ENCODE measurements at places on chromosomes 3 and 15.

DNA sequence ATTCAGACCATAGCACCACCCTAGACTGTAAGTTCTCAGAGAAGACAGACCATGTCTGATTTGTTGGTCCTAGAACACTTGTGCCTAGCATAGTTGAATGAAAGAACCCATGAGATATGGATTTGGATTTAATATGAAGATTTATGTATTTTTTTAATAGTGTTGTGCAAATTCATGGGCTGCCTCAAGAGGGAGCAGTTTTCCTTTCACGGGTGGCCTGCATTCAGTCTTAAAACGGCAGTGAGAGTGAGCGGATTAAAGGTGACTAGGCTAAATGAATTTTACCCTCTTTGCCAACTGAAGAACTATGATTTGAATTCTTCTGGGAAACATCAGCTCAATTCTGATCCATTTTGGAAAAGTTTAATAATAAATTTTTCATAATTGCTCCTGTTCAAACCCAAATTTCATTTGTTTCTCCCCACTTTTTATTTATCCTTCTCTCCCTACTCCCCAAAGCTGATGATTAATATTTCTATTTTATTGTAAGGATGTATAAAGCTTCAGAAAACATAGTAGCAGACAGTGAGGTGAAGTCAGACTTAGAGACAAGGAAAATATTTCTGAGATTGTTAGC lies 67.3 kb downstream of the MORC1 start:
- DNase-seq: no peak

- no peak for DNase-seq
These were observed 73.7 kb downstream of the STT3B start for GRCh38 chr3:31606453-31606852.

DNA sequence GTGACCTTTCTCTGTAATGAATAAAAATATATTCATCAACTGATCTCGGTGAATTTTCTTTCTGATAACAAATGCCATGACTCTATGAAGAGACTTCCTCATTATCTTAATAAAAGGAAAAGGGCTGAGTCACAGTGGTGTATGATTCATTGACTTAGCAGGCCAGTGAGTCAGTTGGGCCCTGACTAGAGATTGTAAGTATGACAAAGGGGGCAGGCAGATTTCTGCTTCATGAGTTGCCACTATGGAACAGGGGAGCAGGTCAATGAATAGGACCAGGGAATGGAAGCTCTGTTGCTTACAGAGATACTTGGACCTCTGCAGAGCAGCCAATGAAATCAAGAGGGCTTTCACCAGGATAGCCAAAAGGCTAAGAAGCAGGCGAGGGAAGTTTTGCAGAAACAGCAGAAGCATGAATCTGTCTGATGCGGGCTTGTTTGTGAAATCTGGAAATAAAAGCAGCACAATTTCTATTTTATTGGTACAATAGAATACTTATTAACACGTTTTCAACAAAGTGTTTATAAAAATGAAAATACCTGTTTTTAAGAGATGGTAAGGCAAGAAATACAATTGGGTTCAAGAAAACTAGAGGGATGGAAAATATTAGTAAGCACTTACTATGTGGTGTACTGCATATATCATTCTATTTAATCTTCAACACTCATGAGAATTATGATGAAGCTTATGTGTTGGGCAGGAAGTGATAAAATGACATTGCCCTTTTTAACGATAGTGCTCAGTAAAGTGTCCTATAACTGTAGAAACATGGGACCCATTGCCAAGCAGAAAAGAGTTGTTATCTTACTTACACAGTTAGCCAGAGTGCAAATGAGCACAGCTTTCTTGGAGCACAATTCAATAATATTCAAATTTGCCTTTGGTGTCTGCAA lies 169.8 kb upstream of the MYRIP start:
- DNase-seq: no peak

GRCh38 chr3:197505796-197506548 lies 49.8 kb downstream of the BDH1 start:
- no peak for DNase-seq

GRCh38 chr3:170012683-170013400 lies 25.0 kb upstream of the GPR160 start:
- DNase-seq: no peak

DNA sequence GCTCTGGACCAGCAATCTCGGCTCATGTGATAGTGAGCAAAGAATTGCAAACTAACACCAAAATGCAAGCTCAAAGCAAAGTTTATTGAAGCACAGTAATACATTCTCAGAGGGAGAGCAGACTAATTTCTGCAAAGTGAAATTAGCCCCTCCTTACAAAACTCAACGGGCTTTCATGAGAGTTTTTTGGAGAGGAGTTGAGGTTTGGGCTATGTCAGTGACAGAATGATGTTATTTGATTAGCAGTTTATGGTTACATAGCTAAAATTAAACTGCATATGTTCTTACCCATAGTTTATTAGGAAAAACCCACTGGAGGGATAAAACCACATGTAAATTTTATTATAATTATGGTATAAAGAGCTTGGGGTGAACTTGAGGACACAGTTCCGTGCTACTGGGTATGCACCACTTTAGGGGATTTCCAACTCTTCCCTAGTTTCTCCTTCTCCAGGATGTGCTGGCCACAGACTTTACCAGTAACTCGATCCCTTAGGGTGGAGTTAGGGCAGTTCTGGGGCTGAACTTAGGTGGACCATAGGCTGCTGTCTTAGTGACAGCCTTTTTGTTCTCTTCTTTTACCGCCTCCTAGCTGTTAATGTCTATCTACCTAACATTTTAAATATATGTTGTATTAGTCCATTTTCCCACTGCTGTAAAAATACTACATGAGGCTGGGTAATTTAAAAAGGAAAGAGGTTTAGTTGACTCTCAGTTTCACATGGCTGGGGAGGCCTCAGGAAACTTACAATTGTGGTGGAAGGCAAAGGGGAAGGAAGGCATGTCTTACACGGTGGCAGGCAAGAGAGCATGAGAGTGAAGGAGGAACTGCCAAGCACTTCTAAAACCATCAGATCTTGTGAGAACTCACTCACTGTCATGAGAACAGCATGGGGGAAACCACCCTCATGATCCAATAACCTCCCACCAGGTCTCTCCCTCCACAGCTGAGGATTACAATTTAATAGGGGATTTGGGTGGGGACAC lies 8.9 kb upstream of the AADACL2 start:
- no peak for DNase-seq

DNA sequence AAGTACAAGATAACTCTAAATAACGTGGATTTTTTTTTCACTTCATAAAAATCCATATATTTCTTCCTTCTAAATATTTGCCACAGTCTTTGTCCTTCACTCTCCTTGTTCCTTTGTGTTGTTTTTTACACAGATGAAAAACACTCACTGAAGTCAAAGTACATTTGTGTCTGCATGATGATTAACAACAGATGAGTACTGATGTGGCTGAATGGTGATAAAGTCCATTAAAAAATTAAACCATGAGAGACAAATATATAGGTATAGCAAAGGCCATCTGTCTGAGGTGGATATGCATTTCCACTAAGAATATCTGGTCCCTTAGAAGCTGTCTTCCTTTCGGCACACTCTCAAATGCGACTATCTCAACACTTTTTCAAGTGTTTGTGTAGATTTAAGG lies 317.5 kb upstream of the MCTP2 start:
- no peak for DNase-seq

DNA sequence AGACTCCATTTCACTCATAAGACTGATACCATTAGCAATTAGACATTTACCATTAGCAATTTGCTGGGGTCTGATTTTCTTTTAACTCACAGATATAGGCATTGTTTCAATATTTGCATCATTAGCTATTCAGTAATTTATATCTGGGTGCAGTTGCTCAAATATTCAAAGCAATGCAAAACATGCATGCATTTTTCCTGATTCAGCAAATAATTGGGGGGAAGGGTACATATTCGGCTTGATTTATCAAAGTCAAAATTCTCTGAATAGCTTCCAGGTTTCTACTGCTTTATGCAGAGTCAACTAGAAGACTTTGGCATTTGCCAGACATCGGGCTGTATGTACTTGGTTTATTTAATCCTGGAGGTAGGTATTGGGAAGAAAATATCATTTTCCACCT lies 315.6 kb upstream of the NR2F2 start:
- no peak for DNase-seq

GRCh38 chr15:84734794-84735479 lies 13.5 kb upstream of the ZNF592 start:
- DNase-seq: peak; percentile 56

GRCh38 chr3:150469031-150469930 lies 61.2 kb downstream of the TSC22D2 start:
- no peak for DNase-seq

DNA sequence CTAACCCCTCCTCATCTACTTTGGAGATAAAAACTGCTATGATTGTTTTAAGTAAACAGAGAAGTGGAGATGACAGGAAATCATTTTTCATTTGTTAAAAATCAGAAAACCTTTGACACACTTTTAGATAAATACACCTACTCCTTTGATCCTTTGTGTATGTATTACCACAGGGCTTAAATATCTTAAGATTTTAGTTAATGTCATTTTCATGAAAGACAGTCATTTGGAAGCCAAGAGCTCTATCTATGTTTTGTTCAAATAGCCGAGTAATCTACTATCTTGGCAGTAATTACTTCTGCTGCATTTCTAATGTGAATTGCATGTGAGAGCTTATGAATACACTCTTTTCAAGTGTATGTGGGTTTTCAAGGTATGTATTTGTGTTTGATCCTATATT lies 2.0 kb downstream of the ARPP21 start:
- no peak for DNase-seq

- no peak for DNase-seq
These were observed 241.7 kb downstream of the FEZF2 start for GRCh38 chr3:62131620-62132019.

GRCh38 chr3:95926904-95927501 lies 887.4 kb upstream of the EPHA6 start:
- DNase-seq: no peak

DNA sequence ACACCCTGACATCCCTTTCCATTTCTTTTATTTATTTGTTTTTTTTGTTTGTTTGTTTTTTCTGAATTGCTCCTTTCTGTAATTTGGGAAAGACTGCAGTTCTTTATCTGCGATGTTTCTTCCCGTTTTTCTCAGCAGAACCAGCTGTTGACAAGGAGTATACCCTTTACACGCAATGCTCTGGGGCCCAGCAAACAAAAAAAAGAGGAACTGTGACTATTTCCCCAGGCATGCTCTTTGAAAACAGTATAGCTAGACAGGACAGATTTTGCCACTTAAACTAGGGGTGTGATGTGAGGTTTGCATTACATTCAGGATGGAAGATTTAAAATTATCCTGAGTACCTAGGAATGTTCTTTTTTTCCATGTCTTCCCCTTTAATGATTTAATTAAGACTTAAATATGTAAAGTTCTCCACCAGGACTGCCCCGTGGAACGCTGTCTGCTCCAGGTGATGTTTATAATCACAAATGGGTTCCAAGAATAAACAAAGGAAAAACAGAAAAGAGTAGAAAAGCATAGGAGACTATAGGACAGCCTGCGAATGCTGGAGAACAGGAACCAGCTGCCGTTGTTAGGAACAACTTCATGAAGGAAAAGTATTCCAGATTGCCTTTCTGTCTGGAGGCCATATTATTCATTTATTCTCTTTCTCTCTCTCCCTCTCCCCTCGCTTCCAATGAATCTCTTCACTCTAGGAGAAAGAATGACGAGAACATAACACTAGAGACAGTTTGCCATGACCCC lies 43.3 kb downstream of the TGFBR2 start:
- no peak for DNase-seq

DNA sequence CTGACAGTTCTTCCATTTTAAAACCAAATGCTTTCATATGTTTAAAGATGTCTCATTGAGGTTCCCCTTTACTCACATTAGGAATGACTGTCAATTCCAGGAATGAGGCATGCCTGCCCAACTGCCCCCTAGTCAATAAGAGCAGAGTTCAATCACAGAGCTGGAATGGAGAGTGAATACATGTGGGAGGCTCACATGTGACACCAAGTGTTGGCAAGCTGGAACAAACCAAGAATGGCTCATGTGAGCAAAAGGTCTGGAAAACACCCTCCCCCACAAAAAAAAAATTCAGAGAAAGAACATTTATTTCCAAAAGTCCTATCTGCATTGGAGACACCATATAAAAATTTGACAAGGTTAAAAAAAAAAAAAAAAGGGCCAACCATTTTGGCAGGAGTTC lies 3.7 kb downstream of the PBRM1 start:
- no peak for DNase-seq

DNA sequence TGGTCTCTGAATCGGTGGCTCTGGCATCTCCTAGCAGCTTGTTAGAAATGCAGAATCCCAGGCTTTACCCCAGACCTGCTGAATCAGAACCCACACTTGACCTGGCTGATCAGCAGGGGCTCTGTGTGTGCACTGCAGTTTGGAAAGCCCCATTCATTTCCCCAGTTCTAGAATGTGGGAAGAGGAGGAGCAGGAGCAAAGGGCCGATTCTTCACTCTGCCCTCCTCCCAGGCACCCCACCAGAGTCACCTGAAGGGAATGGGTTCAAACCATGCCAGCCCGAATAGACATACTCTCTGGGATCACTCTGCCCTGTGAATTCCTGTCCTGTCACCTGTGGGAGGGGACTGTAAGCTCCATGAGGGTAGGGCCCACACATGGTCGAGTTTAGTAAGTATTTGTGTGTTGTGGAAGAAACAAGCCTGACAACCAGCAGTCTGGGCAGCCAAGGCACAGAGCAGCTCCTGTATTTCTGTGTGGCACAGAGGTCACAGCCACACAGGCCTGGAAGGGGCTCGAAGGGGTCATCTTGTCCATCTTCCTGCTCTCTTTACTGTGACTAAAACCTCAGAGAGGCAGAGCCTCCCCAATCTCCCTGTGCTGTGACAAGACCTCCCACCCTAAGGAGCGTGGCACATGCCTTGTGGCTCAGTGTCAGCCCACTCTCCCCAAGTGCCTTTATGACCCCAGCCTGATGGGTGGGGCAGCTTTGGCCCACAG lies 29.0 kb upstream of the HHATL start:
- DNase-seq: no peak

- DNase-seq: no peak
These were observed 177.2 kb downstream of the ITPR1 start for GRCh38 chr3:4670352-4670751.

GRCh38 chr15:74657846-74658245 lies 38.0 kb downstream of the EDC3 start:
- no peak for DNase-seq

- peak; percentile 47 for DNase-seq
These were observed 121.7 kb upstream of the PRR20G start for GRCh38 chr3:127409421-127410136.

GRCh38 chr3:72011485-72011884 lies 226.5 kb upstream of the PROK2 start:
- DNase-seq: no peak

GRCh38 chr3:55617385-55617784 lies 130.3 kb upstream of the WNT5A start:
- DNase-seq: no peak

DNA sequence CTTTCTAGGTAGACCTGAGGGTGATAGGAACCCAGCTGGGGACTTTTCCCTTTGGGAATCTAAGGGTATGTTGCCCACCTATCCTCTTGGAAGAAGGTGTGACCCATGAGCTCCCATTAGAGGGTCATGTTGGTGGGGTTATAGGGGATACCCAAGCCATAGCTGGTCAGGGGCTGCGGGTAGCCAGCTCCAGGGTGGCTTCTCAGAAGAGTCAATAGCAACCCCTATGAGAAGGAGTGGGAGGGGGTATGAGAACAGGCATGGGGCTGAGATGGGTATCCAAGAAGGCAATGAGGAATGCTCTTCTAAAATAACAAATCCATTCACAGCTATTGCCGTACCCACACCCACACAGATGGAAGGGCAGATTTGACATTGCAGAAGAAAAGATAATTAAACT lies 217.8 kb downstream of the UACA start:
- DNase-seq: no peak

GRCh38 chr15:67142092-67142766 lies 76.8 kb downstream of the SMAD3 start:
- DNase-seq: no peak
